ENCODE measurements at places on chromosomes 1 and 21.

GRCh38 chr1:26429721-26430120, 2.4 kb upstream of the DHDDS start:
- no peak for DNase-seq

DNA sequence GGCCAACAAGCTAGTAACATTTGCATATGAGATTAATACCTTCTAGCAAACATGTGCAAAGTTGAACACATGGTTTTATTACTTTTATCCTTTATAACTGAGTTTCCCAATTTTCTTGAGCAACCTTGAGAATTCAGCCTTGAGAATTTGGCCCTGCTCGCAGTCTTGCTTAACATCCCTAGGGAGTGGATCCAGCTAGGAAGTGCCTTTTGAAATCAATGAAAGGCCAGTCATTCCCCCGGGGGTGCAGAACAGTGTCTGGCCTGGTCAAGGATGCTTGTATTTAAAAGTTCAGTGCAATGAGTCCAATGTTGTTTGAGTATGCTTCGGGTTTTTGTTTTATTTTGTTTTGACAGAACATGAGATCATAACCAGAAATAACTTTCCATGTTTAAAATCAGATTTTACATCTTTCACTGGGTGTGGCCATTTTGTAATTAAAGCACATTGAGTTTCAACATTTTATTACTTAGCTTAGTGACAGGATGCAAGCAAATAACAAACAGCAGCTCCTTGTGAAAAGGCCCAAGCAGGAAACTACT, 16.7 kb downstream of the PALMD start:
- DNase-seq: no peak

DNA sequence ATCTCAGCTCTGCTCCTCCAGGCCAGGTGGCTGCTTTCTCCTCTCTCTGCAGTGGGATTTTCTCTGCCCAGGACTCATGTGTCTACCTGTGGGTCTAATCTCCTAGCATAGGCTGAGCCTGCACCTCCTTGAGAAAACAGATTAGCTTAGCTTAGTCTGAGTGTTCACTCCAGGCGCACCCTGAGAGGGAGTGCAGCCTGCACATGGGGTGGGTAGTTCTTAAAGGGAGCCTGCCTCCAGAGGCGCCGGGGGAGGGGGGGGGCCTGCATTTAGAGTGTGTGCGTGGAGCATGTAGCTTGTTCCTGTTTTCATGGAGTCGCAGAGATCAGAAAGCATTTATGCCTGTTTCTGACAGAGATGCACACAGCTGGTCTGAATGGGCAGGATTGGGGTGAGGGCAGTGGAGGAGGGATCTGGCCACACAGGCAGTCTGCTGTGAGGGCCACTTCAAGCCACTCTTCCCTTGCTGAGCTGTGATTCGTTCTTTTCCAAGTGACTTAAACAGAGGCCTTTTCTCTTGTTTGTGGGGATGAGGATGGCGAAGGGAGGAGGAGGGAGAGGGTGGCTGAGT, 45.2 kb downstream of the GALNT2 start:
- no peak for DNase-seq

GRCh38 chr1:91727763-91728162, 158.2 kb downstream of the TGFBR3 start:
- DNase-seq: no peak

DNA sequence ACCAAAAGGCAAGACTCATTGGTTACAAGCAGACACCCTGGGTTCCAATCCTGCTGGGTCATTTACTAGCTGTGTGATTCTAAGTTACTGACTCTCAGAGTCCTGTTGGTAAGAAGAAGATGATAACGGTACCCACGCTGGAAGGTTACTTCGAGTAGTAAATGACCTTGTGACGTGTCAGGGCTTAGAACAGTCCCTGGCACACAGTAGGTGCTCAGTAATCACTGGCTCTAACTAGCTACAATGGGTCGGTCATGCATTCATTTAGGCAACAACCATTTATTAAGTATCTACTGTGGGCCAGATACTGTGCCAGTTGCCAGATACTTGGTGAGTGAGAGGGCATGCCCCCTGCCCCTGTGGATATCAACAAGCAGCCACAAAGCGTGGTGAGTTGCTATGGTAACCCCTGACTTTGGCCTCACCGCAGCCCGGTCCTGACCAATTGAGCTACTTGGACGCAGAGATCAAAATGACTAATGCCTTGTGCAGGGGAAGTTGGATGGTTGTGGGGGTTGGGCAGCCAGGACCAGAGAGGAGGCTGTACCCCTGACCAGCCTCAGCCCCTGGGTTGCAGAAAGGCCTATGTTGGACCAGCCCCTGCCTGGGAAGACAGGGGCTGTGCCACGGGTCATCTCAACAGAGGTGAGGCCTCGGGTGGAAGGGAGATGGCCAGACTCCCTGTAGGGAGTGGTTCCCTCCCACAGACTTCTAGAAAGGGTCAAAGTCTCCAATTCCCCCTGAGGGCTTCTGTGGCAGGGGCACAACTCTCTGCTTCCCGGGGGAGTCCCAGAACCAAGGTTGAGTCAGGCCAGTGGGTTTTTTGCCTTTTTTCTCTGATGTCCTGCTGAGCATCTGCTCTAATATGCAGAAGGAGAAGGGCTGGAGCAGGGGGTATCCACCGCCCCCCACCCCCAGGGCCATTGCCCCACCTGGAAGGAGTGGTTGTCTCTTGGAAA, 16.0 kb downstream of the DHRS3 start:
- no peak for DNase-seq

DNA sequence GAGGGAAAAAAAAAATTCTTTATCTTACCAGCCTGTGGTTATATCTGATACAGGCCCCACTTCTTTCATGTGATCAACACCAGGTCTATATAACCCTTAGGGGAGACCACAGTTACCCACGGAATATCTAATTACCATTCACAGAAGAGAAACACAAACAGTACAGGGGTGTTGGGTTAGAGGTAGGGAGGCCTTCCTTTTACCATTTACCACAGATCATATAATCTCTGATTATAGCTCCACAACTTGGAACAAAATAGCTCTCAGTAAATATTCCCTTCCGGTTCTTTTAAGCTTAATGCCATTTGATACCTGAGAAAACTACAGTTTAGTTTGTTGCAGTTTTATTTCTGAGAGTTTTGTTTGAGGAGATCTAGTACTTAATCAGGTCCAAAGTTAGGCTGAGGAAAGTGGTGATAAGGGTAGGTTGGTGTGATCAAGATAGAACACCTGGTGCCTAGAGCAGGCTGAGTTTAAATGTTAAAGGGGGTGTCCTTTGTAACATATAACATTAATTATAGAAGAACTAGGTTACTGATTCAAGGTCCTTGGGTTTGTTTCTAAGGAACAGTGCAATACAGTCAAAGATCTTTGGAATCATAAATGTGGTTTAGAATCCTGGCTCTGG, 14.1 kb downstream of the EPB41 start:
- DNase-seq: no peak

Measured in SHP77 treated with DMSO at 0.1 percent for 48 hours (cell line).